ENCODE measurements at places on chromosomes 4 and X. TPM values are rescaled to one million over a fixed set of nuclear protein-coding genes. Genes with fewer than 3 reads are reported as not detected.

The SMIM10L2A gene
- not detected for total RNA-seq

DNA sequence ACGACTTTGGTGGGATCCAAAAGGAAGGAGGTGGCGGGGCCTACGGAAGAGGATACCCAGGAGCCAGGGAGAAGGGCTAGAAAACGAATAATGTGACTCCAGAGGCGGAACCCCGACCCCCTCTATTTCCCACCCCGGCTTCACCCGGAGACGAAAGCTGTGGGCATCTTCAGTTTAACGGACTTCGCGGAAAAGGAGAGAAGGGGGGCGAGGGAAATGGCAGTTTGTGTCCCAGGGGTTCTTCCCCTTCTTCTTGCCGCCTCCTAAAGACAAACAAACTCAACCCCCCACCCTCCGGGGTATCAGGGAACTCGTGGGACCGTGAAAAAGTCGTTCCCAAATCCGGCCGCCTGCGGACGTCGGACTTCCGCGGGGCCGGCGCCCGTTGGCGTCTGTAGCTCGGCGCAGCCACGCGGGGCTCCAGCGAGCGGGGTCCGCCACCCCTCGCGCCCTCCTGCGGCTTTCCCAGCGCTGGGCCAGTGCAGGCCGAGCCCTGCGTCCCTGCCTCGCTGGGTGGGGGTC is 3.6 kb upstream of the LEF1 start:
- peak overlapping the region; percentile 92 for H3K27ac ChIP-seq
- peak overlapping the region; percentile 48 for H3K4me3 ChIP-seq
- DNase-seq: peak; percentile 83
- H3K27me3 ChIP-seq: peaks cover 10% of the 10 kb centered on the region
- H3K36me3 ChIP-seq: peaks cover 6% of the 10 kb centered on the region

- no peak for DNase-seq
- no peak overlapping the region for H3K4me3 ChIP-seq
- H3K36me3 ChIP-seq: no peaks in the 10 kb centered on the region
- no peaks in the 10 kb centered on the region for H3K27me3 ChIP-seq
- H3K4me1 ChIP-seq: no peaks in the 10 kb centered on the region
Measured at GRCh38 chrX:17170973-17171372, 204.0 kb upstream of the NHS start.

DNA sequence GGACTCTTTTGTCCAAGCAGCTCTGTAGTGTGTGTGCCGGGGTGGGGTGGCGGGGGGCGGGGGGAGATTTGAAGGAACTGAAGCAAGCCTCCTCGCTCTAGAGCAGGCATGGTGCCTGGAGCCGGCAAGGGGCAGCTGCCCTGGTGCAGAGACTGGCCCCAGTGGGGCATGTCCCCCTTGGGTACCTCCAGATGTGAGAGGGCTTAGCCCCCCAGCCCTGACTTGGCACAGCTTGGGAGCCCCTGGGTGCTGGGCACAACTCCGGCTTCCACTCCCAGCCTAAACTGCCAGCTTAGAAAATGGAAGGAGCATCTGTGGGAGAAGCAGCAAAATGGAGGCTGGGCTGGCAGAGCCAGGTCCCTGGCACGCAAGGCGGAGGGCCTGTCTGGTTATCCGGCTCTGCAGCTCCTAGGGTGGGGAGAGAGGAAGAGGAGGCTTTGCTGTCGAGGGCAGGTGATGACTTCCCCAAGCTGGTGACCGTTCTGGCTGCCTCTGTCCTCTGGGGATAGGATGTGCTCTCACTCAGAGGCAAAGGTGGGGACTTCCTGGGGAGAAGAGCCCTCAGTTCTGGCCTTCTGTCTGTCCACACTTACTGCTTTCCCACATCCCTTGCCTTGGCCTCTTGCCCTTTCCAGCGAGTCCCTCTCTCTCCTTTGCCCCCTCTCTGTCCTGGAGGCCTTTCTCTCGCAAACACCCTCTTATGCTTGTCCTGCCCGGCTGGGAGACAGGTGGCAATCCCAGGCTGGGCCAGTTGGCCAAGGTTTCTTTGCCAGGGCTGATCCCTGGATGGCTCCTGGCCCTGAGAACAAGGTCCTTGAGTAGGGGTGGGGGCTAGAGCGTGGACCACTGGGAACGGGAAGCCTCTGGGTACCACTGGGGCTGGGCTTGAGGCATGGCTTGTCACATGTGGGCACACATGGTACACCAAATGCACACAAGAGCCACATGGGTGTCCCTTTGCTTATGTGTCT is 2.0 kb downstream of the DLG3 start:
- H3K36me3 ChIP-seq: no peaks in the 10 kb centered on the region
- peaks cover 8% of the 10 kb centered on the region for H3K4me1 ChIP-seq
- no peak overlapping the region for H3K4me3 ChIP-seq
- H3K27ac ChIP-seq: no peak overlapping the region

DNA sequence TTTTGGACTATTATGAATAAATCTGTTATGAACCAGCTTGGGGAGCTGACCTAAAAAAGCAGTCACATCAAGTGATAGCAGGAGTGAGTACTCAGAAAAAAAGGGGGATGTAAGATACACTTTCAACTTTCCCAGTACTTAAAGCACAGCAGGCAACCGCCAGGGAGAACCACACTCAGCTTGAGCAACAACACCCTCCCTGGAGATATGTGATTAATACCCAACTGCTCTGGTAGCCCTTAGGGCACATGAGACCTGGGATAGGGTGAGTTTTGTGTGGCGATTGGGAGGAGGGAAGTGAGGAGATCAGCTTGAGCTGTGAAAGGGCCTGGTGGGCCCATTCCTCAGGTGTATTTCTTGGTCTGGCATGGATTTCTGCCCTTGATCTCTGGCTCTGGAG is 220.3 kb upstream of the SFRP2 start:
- no peaks in the 10 kb centered on the region for H3K27me3 ChIP-seq
- H3K4me1 ChIP-seq: no peaks in the 10 kb centered on the region
- no peak for DNase-seq
- no peak overlapping the region for H3K4me3 ChIP-seq
- no peaks in the 10 kb centered on the region for H3K36me3 ChIP-seq

GRCh38 chrX:44723426-44723825 is 120.4 kb upstream of the DUSP21 start:
- no peaks in the 10 kb centered on the region for H3K4me1 ChIP-seq
- H3K4me3 ChIP-seq: no peak overlapping the region
- H3K27ac ChIP-seq: no peak overlapping the region
- H3K27me3 ChIP-seq: no peaks in the 10 kb centered on the region
- DNase-seq: no peak
- H3K36me3 ChIP-seq: no peaks in the 10 kb centered on the region

GRCh38 chr4:22607382-22607781 is 85.4 kb upstream of the GBA3 start:
- H3K27me3 ChIP-seq: no peaks in the 10 kb centered on the region
- no peak for DNase-seq
- H3K36me3 ChIP-seq: no peaks in the 10 kb centered on the region
- no peak overlapping the region for H3K4me3 ChIP-seq

The FAM47E gene
- not detected for total RNA-seq

GRCh38 chr4:134634301-134634700 is 432.7 kb upstream of the PABPC4L start:
- no peaks in the 10 kb centered on the region for H3K4me1 ChIP-seq
- no peak for DNase-seq
- H3K36me3 ChIP-seq: no peaks in the 10 kb centered on the region
- H3K27ac ChIP-seq: no peak overlapping the region

DNA sequence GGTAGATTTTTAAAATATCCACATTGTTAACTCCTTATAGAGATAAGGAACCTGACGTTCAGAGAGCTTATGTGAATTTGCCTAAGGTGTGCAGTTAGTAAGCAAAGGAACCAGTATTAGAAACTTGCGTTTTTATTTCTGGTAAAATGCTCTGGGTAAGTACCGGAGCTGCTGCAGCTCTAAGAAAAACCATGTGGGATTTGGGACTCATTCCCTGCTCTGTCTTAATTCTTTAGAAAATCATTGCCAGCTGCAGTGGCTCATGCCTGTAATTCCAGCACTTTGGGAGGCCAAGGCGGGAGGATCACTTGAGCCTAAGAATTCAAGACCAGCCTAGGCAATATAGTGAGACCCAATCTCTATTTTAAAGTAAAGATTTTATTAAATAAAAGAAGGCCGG is 5.8 kb downstream of the CCKAR start:
- no peak overlapping the region for H3K27ac ChIP-seq
- H3K36me3 ChIP-seq: no peaks in the 10 kb centered on the region
- H3K4me1 ChIP-seq: no peaks in the 10 kb centered on the region
- DNase-seq: no peak

DNA sequence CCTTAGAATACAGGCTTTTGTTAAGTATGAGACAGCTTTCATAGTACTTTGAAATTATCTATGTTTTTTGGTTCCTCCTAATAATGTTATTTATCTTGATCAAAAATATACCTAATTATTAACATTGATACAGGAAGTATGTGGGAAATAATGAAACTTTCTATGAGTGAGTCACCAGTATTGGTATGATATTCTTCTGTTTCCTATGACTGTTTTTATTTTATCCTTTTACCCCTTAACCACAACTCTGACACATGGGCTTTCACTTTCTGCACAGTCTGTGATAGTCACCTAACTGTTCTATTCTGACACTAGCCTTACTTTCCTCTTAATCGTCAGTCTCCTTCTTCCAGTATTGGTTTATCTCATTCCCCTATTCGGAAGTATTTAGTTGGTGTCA is 4.7 kb downstream of the THAP9 start:
- no peaks in the 10 kb centered on the region for H3K27me3 ChIP-seq
- no peak overlapping the region for H3K27ac ChIP-seq
- H3K4me3 ChIP-seq: no peak overlapping the region
- DNase-seq: no peak
- peaks cover 4% of the 10 kb centered on the region for H3K36me3 ChIP-seq
- no peaks in the 10 kb centered on the region for H3K4me1 ChIP-seq

- DNase-seq: no peak
- H3K27me3 ChIP-seq: no peaks in the 10 kb centered on the region
- no peaks in the 10 kb centered on the region for H3K4me1 ChIP-seq
- H3K4me3 ChIP-seq: no peak overlapping the region
- no peaks in the 10 kb centered on the region for H3K36me3 ChIP-seq
- no peak overlapping the region for H3K27ac ChIP-seq
Measured at GRCh38 chr4:45795135-45795534, 328.7 kb downstream of the GABRG1 start.

DNA sequence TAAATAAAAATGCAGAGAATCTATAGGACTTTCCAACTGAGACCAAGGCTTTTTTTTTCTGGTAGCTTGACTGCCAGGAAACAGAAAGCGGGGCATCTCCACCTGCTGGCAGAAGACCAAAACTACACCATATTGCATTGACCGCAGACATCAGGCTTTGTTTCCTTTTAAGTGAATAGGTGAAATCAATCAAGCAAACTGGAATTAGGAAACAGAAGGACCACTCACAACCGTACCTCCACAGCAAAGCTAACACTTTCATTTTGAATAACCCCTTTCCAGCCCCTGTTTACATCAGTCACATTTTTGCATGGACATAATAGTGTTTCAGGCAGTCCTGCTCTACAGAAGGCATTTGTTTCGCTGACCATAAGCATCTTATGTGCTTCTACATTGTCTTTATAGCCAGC is 218.2 kb downstream of the IDS start:
- DNase-seq: no peak
- no peaks in the 10 kb centered on the region for H3K36me3 ChIP-seq
- H3K27ac ChIP-seq: no peak overlapping the region
- no peak overlapping the region for H3K4me3 ChIP-seq
- no peaks in the 10 kb centered on the region for H3K4me1 ChIP-seq
- H3K27me3 ChIP-seq: no peaks in the 10 kb centered on the region

DNA sequence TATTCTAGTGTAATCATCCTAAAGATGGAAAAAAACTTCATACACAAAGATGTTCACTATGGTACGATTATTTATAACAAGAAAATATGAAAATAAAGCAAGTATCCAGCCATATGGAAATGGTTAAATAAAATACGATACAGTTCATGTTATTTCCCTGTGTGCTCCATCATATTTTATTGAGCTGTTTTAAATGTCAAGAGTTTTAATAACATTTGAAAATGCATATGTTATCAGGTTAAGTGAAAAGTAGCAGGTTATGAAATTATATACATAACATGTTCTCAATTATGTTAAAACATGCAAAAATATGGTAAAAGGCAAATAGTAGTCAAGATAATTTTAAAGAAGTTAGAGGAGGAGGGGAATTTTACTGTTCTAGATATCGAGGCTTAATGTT is 192.0 kb downstream of the HNRNPD start:
- no peaks in the 10 kb centered on the region for H3K36me3 ChIP-seq
- DNase-seq: no peak
- no peaks in the 10 kb centered on the region for H3K4me1 ChIP-seq
- no peak overlapping the region for H3K27ac ChIP-seq
- no peaks in the 10 kb centered on the region for H3K27me3 ChIP-seq

The ASB9 gene
- 1.4 TPM for total RNA-seq

GRCh38 chrX:79412972-79413371 is 45.8 kb upstream of the ITM2A start:
- DNase-seq: no peak
- H3K4me3 ChIP-seq: no peak overlapping the region
- no peaks in the 10 kb centered on the region for H3K27me3 ChIP-seq
- no peaks in the 10 kb centered on the region for H3K36me3 ChIP-seq
- H3K27ac ChIP-seq: no peak overlapping the region
- no peaks in the 10 kb centered on the region for H3K4me1 ChIP-seq

DNA sequence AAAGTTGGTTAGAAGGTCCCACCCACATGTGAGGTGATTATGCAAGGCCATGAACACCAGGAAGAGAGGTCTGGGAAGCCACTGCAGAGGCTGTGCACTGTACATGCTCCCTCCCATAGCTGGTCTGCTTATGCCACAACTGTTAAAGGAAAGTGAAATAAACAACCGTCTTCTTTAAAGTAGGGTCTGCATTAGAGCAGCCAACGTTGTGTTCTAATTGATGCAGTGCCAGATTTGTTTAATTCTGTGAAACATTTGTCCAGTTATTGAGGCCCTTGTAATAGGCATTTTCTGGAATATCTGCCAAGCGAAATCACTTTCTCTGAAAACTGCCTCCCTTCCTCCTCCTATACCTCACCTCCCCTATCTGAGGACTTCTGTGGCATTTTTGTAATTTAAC is 224.0 kb upstream of the LNX1 start:
- no peak overlapping the region for H3K27ac ChIP-seq
- H3K4me1 ChIP-seq: no peaks in the 10 kb centered on the region
- DNase-seq: no peak
- no peaks in the 10 kb centered on the region for H3K27me3 ChIP-seq

DNA sequence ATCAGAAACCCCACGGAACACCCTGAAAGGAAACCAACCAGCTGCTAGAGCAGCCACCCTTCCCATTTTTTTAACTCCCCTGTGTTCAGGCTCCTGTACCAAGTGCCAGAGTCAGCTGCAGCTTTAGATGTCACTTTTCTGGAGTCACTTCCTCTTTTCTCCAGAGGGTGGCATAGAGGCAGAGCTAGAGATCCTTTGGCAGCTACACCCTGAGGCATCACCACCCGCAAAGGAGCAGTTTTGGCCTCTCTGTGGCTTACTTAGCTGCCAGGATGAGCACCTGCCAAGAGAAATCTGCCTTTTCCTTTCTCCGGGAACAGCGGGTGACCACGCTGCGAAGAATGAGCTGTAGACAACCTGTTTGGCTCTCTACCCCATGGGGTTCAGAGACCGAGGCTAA is 58.0 kb upstream of the CHRDL1 start:
- H3K27me3 ChIP-seq: no peaks in the 10 kb centered on the region
- no peak overlapping the region for H3K27ac ChIP-seq
- peak; percentile 4 for DNase-seq
- H3K36me3 ChIP-seq: no peaks in the 10 kb centered on the region

All from SJSA1 (cell line).